ENCODE measurements at places on chromosomes 13 and 19.

DNA sequence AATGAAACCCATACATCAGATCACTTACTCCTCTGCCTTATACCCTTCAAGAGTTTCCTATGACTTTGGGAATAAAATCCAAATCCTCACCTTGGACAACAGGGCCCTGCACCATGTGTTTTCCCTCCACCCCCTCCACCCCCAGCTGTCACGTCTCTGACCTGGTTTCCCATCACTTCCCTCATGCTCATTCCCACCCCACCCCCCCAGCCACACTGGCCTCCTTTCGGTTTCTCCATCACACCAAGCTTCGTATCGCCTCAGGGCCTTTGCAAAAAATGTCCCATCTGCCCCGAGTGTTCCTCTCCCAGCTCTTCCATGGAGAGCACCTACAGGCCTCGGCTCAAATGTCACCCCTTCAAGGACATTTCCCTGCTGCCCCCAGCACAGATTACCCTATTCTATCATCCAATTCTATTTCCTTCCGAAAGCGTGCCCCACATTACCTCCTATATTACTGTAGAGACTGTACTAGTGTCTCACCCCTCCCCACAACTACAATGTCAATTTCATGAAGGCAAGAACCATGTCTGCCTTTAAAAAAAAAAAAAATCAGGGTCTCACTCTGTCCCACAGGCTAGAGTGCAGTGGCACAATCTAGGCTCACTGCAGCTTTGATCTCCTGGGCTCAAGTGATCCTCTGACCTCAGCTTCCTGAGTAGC is 16.8 kb upstream of the FFAR2 start:
- no peak for DNase-seq

- no peak for DNase-seq
Observed at GRCh38 chr19:41398050-41398418, 416 bp downstream of the BCKDHA start.

GRCh38 chr13:46232281-46232680 is 20.6 kb downstream of the LRRC63 start:
- DNase-seq = no peak

DNA sequence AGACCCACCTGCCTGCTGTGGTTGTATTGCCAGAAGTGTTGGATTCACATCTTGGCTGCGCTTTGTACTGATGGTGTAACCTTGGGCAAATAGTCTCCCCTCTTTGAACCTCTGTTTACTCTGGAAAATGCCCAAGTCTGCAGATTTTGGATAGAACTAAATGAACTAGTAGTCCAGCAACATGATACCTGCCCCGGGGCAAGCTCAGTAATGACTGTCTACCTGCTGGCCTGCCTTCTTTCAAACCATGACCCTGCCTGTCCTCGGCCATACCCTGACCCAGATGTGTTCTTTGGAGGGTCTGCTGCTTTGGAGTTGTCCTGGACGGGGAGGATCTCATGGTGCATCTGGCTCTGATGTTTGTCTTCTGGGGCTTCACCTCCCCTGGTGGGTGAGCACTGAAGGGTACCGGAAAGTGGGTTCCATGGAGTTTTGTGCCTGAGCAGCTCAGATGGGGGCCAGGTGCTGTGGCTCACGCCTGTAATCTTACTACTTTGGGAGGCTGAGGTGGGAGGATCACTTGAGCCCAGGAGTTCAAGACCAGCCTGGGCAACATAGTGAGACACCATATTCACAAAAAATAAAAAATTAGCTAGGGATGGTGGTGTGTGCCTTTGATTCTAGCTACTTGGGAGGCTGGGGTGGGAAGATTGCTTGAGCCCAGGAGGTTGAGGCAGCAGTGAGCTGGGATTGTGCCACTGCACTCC is 59.5 kb downstream of the TNFRSF19 start:
- no peak for DNase-seq

GRCh38 chr13:77016251-77016812 is 10.6 kb downstream of the FBXL3 start:
- DNase-seq = no peak

Measured in activated naive CD4-positive, alpha-beta T cell treated with anti-CD3 and anti-CD28 coated beads, Interleukin-2, amount 10 ng/mL, durations not matched to agents 7 days and 5 days (primary cell).